ENCODE measurements at places on chromosomes 2 and 18.

- no peak for DNase-seq
Observed at GRCh38 chr2:239202343-239202742, 198.5 kb downstream of the HDAC4 start.

DNA sequence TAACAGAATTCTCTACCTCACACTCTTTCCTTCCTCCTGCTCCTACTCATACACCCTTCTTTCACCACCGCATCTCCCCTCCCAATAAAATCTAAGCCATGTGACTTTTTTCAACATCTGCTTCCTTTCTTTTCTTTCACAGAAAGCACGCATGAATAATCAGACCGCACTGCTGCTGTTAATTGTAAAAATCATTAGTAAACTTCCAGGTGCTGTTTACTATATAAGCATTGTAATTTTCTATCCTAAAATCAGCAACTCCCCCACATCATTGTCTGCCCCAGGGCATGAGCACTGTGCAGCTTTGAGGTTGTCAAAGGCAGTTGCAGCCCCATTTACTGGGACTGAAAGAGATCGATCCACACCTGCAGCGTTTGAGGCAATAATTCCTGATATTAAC, 782.6 kb upstream of the ID2 start:
- no peak for DNase-seq

DNA sequence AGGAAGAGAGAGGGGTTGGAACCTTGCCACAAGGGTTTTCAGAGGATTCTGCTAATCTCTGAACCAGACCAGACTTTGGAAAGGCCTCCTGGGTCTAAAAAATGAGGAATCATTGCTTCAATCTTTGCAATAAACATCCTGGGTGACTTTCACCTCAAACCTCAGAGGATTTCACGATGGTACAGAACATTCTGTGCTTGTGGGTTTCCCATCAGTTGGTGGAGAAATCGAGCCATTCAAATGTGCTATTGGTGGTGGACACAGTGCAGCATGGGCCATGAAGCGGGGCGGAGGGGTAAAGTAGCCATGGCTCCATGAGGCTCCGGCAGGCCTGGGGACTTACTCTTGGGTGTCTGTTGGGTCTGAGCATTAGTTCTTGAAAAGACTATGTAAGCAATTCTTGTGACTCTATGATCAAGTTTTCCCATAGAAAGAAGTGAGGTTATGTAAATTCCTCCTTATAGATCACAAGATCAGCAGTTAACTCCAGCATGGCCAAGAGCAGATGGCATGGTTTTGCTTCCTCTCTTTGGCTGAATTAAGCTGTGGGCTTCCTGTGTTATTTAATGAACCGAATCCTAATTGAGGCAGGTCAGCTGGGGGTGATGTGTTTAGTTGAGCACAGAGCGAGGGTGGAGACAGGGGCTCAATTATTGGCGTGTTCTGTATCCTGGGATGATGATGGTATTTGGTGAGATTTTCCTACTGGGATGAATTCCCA, 1.9 kb upstream of the IL1R2 start:
- DNase-seq: no peak

DNA sequence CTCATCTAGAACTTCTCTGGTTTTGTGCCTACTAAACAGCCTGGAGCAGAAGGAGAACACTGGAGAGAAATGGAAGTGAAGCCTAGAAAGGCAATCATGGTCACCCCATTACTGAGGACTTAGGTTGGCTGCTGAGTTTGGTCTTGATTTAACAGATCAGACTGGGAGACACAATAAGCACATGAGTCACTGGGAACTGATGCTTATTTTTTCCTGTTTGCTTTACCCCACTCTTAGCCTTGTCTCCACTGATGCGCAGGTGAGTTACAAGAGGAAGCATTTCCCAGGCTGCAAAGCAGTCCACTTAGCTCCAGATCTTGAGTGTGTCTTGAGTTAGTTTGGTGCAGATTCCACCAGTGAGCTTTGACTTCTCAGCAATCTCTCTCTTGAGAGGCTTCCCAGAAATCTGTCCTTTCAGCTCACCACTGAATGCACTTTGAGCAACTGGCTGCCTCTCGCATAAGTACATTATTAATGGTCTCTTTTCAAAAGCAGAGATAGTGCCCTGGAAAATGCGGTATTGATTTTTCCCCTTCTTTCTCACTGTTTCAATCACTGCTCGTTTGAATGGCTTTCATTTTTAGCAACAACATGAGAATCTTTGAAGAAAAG, 390.2 kb upstream of the SETBP1 start:
- no peak for DNase-seq

- DNase-seq: no peak
Observed at GRCh38 chr18:7642331-7642890, 75.3 kb downstream of the PTPRM start.

GRCh38 chr18:50507120-50507590, 52.7 kb upstream of the MAPK4 start:
- DNase-seq: no peak

DNA sequence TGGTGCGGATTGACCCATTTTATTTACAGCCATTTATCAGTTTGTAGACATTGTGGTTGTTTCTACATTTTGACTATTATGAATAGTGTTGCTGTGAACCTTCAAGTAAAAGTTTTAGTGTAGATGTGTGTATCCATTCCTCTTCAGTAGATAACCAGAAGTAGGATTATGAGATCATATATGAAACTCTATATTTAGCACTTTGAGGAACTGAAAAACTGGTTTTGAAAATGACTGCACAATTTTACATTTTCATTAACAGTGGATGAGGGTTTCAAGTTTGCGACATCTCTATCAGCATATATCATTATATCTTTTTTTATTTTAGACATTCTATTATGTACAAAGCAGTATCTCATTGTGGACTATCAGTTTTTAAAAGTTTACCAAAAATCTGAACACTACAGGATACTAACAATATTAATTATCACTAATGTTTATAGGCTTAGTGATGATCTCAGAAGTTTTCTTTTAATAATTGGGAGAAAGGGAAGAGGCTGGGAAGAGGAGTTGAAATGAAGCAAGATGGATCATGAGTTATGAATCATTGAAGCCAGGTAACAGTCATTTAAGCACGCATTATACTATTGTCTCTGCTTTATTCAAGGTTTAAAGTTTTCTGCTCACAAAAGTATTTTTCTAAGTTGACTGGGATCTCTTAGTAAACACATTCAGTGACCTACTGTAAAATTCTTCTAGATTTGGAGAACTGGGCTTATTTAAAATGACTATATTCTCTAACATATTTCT, 329.0 kb upstream of the LRATD1 start:
- DNase-seq: no peak

DNA sequence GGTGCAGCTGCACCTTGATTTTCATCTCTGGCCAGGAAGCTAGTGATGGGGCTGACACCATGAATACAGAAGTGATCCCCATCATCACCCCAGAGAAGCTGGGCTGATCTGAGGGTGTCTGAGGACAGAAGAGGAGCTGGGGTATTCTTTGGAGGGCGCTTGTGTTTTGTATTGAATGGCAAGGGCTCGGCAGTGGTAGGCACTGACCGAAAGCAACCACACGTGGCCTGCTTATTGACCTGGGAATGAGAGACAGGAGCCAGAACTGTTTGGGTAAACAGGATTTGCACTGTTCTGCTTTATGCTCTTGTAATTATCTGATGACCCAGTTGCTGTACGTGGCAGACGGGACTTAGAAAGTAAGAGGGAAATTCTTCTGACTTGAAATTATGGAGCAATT, 62.6 kb upstream of the RPL31 start:
- no peak for DNase-seq

- DNase-seq: no peak
Observed at GRCh38 chr2:55490554-55490953, 29.0 kb upstream of the CFAP36 start.

DNA sequence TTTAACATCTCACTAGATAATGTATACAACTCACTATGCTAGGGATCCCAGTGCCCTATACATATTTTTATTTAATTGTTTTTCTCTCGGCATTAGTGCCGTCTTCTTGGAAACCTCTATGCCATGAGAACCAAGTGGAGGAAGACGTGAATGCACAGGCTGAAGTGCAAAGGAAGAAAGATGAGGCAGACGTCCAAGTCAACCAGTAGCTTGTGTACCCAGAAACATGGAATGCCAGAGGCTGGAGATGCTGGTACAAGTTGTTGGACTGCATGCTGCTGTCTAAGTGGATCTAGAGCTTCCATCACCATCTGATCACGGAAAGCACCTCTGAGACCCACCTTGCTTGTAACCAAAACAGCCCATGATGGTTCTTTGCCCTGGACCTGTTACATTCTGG, 12.5 kb upstream of the GEMIN6 start:
- DNase-seq: no peak

GRCh38 chr18:77650799-77651385, 401.2 kb downstream of the GALR1 start:
- DNase-seq: peak; percentile 21

DNA sequence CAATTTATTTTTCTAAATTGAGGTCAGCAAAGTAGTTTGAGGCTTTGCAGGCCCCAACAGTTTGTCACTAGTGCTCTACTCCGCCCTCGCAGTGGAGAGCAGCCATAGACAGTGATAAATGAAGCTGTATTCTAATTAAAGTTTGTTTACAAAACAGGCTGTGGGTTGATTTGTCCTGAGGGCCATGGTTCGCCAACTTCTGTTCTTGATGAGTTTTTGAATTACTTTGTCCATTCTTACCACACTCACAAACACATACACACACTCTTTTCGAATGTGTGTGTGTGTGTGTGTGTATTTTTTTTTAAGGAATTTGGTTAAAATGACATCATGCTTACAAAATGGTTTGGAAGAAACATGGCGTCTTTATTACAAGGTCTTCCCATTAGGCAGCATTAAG, 68.6 kb downstream of the MTCL1 start:
- DNase-seq: no peak

GRCh38 chr2:189798312-189799029, 14.2 kb downstream of the PMS1 start:
- no peak for DNase-seq

DNA sequence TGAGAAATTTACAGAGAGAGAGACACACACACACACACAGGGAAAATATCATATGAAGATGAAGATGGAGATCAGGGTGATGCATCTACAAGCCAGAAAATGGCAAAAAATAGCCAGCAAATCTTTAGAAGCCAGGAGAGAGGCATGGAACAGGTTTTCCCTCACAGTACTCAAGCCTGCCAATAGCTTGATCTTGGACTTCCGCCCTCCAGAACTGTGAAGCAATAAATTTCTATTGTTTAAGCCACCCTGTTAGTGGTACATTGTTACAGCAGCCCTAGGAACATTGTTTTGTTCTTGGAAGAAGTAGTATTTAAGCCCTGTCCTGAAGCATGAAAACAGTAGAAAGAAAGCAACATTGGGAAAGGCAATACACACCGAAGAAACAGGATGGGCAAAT, 292.0 kb upstream of the LRP1B start:
- no peak for DNase-seq

DNA sequence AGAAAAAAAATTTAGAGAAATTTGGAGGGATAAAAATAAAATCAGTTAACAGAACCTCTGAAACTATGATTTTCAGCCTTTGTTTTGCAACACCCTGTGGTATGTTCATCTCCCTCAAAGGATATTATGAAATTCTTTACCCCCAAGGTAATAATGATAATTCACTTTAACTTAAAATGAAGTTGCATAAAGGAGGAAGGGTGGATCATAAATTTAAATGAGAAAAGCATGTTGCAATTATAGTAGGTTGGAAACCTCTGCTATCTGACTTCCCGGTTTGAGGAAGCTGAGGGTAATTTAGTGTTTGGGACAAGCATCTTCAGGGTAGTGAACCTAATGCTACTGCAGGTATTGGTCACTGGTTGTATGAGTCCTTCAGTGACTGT, 102.9 kb downstream of the BABAM2 start:
- no peak for DNase-seq

DNA sequence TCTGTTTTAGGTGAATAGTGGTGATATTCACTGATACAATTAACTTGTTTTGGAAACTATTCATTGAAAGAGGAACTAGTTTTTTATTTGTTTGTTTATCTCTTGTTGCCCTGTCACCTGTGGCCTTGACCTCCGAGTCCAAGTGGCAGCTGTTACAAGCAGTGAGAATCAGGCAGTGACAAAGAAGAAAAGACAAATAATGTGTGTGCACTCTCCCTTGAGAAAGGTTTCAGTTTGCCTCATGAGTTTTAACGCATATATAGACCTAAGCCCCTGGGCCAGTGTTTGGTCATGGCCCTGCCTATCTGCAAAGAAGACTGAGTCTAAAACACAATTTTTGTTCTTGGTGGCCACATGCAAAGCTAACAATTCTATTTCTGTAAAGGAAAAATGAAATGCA, 15.3 kb downstream of the KYNU start:
- DNase-seq: no peak

DNA sequence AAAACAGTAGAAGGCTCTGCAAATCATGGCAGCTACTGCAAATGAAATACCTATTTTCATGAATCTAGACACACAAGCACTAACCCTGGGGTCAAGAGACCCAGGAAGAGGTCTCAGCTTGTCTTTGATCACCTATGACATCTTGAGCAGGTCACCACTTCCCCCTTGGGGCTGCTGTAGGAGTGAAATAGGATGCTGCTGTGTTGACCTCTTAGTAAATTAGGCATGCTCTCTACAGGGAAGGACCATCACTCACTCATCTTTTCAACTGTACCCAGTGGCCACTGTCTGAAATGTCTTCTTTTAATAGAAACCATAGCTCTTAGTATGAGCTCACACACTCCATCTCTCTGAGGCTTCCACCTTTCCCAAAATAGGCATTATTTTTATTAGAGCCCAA, 83.8 kb downstream of the NCK2 start:
- DNase-seq: no peak

GRCh38 chr2:225040142-225040541, 2.1 kb downstream of the DOCK10 start:
- no peak for DNase-seq

GRCh38 chr2:71787476-71788185, 334.3 kb downstream of the DYSF start:
- DNase-seq: no peak

DNA sequence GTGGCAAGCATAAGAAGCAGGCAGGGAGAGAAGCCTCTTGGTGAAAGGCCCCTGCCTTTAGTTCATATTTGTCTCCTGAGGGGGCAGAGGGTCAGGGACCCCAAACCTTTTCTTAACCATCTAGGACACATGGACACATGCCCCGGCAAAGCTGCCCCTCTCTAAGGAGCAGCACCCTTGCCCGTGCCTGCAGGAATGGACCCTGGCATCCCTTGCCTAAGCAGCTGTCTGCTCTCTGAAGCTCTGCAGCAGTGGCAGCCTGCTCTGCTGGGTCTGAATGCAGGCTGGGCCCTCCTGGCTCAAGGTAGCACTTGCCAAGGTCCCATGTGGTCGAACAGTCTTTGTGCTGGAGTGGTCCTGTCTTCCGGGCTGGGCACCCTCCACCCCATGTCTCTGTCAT, 174.4 kb downstream of the CELF4 start:
- no peak for DNase-seq

- DNase-seq: peak; percentile 12
Observed at GRCh38 chr2:230713331-230714135, 891 bp downstream of the CAB39 start.
